ELR (cell line): ENCODE measurements at places on chromosomes 5 and 9.
A peak's percentile ranks its signal among the peaks of the same experiment; 100 is the strongest.

DNA sequence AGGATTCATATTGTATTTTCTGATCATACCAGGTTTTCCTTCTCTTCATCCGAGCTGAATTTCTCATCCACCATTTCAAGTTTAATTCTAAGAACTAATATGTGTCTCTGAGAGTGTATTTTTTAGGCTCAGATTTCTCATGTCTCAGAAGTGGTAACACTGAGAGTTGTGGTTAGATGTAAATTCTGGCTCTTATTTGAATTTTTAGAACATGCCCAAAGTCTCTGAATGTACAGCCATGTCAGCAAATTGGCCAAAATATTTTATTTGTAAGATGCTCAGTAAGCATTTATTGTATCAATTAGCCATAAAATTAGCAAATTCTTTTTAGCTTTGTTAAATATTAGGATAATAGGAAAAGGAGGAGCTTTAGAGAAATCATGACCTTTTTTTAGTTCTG is 16.6 kb downstream of the SV2C start:
- no peak for DNase-seq

DNA sequence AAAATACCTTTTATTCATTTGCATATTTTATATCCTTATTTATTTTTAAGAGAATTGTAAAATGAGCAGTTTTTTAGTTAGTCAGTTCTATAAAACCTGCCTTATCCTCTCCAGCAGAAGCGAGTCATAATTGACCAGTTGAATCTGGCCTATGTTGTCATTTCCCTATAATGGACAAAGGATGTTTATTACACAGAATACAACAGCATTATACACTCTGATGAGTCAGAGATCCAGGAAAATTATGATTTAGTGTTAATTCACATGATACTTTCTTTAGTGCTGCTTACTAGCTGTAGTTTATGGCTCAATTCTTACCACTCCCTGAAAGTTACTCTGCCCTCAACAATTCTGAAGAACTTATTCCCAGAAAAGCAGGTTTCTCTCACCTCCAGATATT is 26.8 kb upstream of the LURAP1L start:
- DNase-seq, result peak; percentile 75

GRCh38 chr5:36238502-36239295 is 3.0 kb downstream of the NADK2 start:
- no peak for DNase-seq

GRCh38 chr5:155529362-155529761 is 515.8 kb downstream of the KIF4B start:
- DNase-seq, result no peak

DNA sequence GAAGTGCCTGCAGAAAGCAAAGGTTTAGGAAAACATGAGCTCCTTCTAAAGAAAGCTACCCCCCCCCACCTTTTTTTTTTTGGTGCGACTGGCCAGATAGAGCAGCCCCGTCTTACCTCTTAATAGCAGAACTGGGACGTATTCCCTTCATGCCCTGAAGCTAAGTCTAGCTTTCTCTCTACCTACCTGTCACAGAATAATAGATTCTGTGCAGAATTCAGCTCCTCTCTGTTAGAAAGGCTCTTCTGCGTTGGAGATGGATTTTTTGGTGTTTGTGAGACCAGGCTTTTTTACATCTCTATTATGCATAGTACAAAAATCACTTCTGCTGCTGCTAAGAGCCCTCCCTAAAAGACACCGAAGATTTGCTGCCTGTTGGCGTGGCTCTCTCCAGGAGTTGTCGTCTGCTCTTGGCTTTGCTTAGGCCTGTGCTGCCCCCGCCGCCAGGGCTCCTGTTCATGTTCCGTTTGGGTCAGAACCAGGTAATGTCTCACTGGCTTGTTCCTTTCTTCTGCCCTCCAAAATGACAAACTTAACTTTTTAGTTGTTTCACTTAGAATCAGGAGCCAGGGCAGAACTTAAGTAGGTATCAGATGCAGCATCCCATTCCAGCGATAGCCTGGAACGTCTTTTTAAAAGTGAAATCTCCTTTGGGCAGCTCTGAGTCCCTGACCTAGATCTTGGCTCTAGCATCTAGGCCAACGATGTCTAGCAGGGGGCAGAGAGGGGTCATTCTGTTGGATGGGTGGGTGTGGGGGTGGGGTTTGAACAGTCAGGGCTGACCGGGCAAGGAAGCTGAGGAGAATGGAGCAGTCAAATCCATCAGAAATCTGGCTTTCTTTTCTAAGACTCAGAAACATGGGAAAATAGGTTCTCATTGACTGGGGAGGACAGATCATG is 2.5 kb downstream of the TRIO start:
- no peak for DNase-seq

DNA sequence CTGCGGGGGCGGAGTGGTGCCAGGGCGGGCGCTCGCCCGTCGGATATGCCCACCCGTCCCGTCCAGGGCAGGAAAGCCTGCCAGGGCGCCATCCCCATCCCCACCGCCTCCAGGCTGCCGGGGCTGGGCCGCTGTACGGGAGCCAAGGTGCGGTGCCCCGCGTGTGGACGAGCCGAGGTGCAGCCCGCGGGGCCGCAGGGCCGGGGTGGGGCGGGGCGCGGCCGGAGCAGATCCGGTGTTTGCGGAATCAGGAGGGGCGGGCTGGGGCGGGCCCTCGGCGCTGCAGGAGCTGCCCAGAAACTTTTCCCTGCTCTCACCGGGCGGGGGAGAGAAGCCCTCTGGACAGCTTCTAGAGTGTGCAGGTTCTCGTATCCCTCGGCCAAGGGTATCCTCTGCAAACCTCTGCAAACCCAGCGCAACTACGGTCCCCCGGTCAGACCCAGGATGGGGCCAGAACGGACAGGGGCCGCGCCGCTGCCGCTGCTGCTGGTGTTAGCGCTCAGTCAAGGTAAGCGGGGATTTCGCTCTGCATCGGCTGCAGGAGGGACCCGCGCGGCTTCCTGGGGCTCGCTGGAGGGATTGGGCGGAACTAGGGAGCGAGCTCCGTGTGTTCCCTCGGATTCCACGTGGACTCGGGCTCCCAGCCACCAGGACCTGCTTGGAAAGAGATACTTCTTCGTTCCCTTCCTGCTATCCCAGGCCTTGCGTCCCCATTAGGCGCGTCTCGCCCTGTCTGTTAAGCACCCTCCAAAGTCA is at the start of gene ITGA2:
ITGA2 (plus strand) TSS at position 328 of the 756 bp plus-strand sequence; CDS start at position 445, 117 bp downstream.
- DNase-seq, result peak; percentile 80

DNA sequence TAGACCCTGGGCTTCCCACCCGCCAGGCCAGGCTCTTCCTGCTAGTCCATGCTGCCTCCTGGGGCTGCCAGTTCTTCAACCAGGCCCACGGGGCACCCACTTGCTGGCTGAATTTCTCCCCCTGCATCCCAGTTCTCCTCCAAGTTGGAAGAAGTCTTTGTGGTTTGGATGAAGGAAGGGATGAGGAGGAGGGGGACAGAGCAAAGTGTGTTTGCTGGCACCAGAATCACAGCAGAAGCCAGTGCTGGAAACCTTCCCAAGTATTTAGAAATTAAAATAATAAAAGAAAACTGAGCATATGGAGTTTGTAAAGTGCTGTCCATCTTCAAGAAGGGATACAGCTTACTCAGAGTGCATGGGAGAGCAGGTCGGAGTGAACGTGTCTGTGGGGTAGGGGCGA is 19.4 kb upstream of the UNC5A start:
- no peak for DNase-seq

GRCh38 chr9:100221538-100221937 is 122.5 kb downstream of the INVS start:
- DNase-seq, result no peak

DNA sequence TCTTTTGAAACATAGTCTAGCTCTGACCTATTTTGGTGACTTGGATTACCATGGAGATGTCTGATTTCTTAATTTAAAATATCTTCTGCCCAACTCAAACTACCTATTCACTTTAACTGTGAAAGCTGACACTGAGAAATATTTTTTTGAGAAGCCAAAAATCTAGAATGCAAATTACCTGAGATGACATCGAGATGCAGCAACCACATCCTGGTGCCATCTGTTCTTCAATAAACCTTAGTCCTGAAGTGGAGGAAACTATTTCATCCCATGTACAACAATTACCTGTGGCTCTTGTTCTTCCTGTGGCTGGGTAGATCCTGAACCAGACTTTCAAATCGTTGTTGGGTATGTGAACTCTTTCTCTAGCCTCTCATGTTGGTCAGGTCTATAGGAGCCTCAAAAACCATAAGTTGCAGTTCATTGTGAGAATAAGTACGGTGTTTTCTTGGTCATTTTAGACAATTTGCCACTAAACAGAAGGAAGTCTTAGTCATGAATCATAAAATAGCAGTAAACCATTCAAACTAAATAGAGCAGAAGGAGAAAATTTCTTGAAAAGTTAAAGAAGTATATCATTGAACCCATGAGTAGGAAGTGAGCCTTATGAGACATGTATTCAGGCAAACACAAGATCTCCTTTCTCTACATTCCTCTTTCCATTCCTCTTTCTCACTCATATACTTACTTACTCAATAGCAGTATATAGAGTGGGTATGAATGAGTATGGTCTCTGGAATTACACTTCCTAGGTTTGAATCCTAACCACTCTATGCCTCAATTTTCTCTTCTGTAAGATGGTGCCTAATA is 176.0 kb downstream of the HMHB1 start:
- no peak for DNase-seq

- no peak for DNase-seq
Measured at GRCh38 chr5:161614342-161614741, 67.8 kb upstream of the GABRB2 start.

GRCh38 chr9:4739587-4740387 is 1.2 kb downstream of the AK3 start:
- no peak for DNase-seq

DNA sequence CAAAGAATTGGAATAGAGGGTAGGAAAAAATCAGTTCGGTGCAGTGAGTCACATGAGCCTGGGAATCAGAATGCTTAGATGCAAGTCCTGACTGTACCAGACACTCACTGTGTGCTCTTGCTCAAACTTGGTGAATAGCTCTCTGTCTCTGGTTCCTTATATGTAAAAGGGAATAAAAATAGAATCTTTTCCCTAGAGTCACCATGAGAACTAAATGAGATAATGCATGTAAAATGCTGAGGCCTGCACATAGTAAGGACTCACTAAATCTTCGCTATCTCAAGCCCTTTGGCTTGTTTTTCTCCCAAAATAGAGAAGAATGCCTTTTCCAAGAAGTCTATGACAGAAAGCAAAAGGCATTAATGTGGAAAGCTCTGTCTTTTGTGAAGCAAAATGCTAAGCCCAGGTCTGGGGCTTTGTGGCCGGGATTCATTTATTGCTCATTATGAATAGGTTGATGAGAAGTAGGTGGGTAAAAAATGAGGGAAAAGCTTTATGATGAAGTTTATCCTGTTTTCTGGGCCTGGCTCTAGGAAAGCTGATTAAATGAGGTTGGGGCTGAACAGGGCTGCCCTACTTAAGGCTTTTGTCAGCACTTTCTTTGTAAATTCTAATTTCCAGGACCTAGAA is 483.3 kb downstream of the DMAC1 start:
- no peak for DNase-seq

DNA sequence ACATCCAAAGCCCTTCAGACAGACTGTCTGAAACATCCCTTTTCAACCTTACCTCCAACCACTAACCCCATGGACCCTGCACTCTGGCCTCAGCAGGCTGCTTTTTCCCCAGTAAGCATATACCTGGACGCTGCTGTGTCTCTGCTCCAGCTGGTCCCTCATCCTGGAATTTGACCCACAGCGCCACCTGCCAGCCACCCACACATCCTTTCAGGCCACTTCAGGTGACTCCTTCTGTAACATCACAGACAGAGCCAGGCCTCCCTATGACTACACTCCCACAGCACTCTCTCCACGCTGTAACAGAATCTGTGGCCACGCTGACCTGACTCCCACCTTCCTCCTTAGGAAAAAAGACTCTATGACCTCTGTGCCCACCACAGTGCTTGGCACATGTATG is 3.4 kb downstream of the MGAT1 start:
- DNase-seq, result no peak

GRCh38 chr9:103183701-103184171 is 188.6 kb downstream of the CYLC2 start:
- DNase-seq, result peak; percentile 37

DNA sequence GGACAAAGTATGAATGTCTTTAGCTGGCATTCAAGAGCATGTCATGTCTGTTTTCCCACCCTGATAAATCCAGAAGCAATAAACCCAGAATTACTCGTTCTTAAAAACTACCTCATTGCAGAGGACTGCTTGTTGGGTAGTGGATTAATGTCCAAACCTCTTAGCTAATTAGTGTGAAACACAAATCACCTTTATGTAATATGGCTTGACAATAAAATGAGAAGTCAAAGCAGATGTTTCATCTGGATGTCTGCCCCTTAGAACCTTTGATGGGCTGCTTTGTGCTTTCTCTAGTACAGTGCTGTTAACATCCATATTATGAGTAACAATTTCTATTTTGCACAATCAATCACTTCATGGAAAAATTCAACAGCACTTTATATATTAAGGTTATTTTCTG is 149.1 kb upstream of the TUT7 start:
- no peak for DNase-seq

GRCh38 chr5:172714491-172715420 is 56.2 kb downstream of the DUSP1 start:
- peak; percentile 89 for DNase-seq

DNA sequence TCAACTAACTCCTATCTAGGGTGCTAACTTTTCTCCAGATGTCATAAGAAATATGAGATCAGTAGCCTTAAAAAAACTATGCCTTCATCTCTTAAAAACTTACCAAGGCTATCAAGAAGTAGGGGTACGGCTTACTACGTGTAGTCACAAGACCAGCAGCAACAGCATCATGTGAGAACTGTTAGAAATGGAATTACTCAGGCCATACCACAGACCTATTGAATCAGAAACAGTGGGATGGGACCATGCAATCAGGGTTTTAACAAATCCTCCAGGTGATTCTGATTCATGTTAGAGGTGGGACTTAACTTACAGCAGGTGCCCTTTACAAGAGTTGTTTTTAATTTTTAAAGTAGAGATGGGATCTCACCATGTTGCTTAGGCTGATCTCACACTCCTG is 4.6 kb downstream of the IFNE start:
- no peak for DNase-seq

DNA sequence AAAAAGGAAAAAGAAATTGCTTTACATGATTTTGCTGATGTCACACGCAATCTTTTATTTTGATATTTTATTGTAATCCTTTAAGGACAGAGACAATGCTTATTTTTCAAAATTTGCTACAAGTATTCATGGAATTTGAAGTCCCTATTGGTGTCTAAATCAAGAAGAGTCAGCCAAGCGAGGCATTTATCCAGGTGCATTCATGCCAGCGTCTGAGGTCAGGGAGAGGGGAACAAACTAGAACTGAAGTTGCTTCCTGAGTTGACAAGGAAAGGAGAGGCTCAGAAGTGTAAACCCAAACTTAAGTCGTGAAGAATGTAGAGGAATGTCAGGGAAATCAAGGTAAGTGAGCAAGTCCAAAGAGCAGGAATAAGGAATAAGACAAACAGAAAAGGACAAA is 83.0 kb upstream of the GNAQ start:
- DNase-seq, result no peak

- no peak for DNase-seq
Measured at GRCh38 chr9:106801816-106802215, 61.1 kb upstream of the ZNF462 start.

- DNase-seq, result peak; percentile 99
Measured at GRCh38 chr5:93189707-93190120, 391.3 kb downstream of the NR2F1-AS1 start.

DNA sequence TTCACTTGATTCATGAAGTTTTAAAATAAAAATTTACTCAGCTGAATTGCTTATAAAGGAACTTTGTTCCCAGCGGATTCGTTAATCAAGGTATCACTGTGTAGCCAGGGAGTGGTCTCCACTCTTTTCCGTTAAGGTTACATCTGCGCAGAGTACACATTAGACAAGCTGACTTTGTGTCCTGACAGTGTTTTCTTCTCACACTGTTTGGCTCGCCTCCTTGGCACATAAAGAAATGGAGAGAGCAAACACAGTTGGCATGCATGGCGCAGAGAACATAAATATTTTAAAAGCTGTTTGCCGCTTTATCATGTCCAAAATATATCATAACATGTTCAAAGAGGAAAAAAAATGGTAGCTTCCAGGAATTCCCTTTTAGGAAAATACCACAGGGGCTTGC is 153.2 kb downstream of the EDIL3 start:
- DNase-seq, result no peak
